ENCODE measurements at places on chromosomes 1 and 21. TPM values are rescaled to one million over a fixed set of nuclear protein-coding genes. Genes with fewer than 3 reads are reported as not detected.

S100A1 gene
- not detected for total RNA-seq

CIART gene
- 22.5 TPM for total RNA-seq

NPHS2 gene
- not detected for total RNA-seq

DCST1 gene
- 0.30 TPM for total RNA-seq

- no peaks in the 10 kb centered on the region for H3K36me3 ChIP-seq
- H3K27me3 ChIP-seq, result no peaks in the 10 kb centered on the region
- no peak for DNase-seq
- H3K4me3 ChIP-seq, result no peak overlapping the region
Measured at GRCh38 chr1:81702079-81702715, 98.5 kb upstream of the ADGRL2 start.

DNA sequence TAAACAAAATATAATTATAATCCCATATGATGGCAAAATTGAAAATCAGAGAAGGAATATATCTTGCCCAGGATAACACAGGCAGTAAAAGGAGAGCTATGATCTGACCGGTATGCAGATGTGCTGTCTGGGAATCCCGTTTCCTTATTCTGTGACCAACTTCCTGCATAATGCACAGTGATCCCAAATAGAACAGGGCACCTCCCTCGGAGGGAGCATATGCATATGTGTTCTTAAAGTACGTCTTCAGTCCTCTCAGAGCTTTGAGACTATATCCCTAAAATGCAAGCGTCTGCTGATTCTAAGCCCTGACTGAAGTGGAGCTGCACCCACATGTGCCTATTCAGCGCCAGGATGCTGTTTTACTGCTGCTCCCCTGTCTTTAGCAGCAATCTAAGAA, 366.1 kb upstream of the PTBP2 start:
- H3K4me1 ChIP-seq, result no peaks in the 10 kb centered on the region
- no peaks in the 10 kb centered on the region for H3K27me3 ChIP-seq
- H3K36me3 ChIP-seq, result no peaks in the 10 kb centered on the region
- no peak overlapping the region for H3K4me3 ChIP-seq
- no peak for DNase-seq

GRCh38 chr1:174957829-174958228, 41.9 kb upstream of the CACYBP start:
- H3K4me1 ChIP-seq, result peaks cover 2% of the 10 kb centered on the region
- H3K27ac ChIP-seq, result no peak overlapping the region
- H3K36me3 ChIP-seq, result no peaks in the 10 kb centered on the region
- no peaks in the 10 kb centered on the region for H3K27me3 ChIP-seq
- no peak overlapping the region for H3K4me3 ChIP-seq

GRCh38 chr1:215143497-215143896, 61.0 kb downstream of the KCNK2 start:
- no peaks in the 10 kb centered on the region for H3K27me3 ChIP-seq
- no peak for DNase-seq
- no peaks in the 10 kb centered on the region for H3K36me3 ChIP-seq
- no peaks in the 10 kb centered on the region for H3K4me1 ChIP-seq
- no peak overlapping the region for H3K27ac ChIP-seq

All from ovary (tissue), 10 donors.